ENCODE measurements at places on chromosomes 2 and 18.

DNA sequence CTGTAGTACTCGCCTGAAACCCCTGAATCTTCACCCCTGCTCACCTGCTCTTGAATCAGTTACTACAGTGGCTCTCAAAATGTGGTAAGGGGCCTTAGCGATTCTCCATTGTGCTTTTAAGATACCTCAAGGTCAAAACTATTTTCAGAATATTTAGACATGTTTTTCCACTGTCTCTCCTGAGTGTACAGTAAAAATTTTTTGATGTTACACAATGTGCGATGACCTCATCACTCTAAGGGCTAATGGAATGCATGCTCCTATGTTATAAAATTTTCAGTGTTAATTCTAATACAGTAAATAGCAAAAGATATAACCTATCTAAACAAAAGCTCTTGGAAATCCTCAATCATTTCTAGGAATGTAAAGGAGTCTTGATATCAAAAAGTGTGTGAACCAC, 336.9 kb upstream of the PKDCC start:
- no peak for DNase-seq

DNA sequence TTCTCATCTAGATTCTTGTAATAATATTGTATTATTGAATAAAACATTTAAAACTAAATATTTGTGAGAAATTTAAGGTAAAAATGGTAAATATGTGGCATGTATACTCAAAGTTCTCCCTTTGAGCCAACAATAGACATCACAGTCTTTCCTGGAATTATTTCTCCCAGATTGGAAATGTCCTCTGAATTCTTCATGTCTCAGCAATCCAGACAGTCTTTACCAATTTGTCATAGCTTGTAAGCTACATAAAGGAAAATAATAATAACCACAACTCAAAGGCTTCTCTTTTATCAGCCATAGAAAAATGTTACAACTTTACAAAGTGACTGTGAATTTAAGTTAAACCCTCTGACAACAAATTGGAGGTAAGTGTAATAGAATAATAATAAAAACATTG, 784.9 kb downstream of the EPHA4 start:
- no peak for DNase-seq

GRCh38 chr18:31878358-31878757, 64.6 kb downstream of the TRAPPC8 start:
- DNase-seq: no peak

GRCh38 chr18:76495006-76495370, at the start of gene ZNF516:
TSS of gene ZNF516 (minus strand) at chr18:76495242. CDS start at chr18:76443054, 52,188 bp downstream.
- no peak for DNase-seq

DNA sequence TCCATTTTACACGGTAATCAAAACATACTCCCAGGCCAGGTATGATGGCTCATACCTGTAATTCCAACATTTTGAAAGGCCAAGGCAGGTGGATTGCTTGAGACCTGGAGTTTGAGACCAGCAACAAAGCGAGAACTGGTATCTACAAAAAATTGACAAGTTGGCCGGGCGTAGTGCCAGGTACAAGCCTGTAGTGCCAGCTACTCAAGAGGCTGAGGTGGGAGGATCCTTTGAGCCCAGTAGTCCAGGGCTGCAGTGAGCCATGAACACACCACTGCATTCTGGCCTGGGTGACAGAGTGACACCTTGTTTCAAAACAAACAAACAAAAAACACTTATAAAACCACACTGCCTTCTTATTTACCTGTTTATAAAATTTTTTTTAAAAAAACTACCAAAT, 80.8 kb downstream of the GAREM1 start:
- peak; percentile 66 for DNase-seq

- peak; percentile 20 for DNase-seq
Measured at GRCh38 chr2:8324164-8324856, 357.5 kb upstream of the ID2 start.

- DNase-seq: no peak
Measured at GRCh38 chr2:44843641-44844310, 97.7 kb upstream of the SIX3 start.

GRCh38 chr2:139645617-139646016, 865.4 kb upstream of the NXPH2 start:
- no peak for DNase-seq

DNA sequence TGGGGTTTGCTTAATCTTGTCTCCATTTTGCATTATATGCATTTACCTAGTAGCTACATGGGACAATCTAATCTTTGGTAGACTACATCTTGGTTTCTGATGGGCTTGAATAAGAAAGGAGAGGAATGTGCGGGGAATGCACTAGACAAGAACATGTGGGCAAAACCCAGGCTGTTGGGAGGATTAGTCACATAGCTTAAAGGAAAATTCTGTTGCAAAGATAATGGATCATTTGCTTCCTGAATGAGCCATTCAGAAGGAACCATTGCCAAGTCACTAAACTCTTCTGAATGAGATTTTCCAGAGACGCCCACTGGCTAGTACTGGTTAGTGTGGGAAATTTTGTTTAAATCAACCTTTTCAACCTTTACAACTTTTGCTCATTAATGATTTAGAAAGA, 84.8 kb downstream of the OSBPL6 start:
- DNase-seq: no peak

- no peak for DNase-seq
Measured at GRCh38 chr18:79218605-79219190, 149.5 kb downstream of the ATP9B start.

DNA sequence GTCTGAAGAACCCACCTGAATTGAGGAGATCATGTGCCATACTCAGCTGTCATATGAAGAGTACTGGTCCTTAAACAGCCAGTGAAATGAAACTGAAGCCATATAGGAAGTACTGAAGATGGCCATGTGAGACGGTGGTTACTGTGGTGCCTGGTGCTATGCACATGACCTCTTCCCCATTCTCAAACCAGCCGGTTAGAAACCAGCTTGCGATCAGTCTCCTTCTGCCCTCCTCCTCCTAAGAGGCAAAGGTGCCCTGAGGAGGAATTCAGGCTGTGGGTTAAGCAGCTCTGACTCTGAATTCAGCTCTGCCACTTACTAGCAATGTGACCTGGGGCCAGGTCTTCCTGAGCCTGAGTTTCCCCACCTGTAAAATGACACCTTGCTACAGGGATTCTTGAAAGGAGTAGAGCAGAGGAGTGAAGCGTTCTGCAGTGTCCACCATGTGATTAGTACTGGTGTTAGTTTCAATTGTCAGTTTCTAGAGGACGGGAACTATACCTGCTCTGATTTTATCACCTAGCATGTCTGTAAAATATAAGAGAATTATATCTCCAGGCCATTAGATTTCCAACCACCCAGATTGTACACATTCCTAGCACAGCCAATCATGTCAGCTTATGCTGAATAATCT, 5.1 kb downstream of the FECH start:
- DNase-seq: peak; percentile 1

DNA sequence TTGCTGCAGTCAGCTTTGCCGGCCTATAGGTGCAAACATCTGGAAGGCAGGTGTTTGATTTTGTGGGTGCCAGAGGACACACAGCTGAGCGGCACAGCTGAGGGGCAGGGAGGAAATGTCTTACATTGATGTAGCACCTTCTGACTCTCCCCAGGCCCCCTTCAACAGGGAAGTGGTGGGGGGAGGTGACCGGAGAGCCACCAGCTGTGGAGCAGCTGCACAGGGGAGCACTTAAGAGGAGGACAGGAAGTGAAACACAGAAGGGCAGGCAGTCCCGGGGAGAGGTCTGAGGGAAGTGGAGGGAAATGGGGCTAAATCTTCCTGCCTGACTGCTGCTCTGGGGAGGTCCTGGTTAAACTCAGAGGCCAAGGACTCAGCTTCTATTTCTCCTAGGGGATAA, 409.1 kb downstream of the TNS1 start:
- peak; percentile 13 for DNase-seq

GRCh38 chr2:32947484-32948143, 861 bp downstream of the LTBP1 start:
- DNase-seq: no peak

GRCh38 chr18:28167835-28168349, 9.0 kb downstream of the CDH2 start:
- no peak for DNase-seq

GRCh38 chr18:34718610-34719009, 8.5 kb downstream of the DTNA start:
- no peak for DNase-seq

DNA sequence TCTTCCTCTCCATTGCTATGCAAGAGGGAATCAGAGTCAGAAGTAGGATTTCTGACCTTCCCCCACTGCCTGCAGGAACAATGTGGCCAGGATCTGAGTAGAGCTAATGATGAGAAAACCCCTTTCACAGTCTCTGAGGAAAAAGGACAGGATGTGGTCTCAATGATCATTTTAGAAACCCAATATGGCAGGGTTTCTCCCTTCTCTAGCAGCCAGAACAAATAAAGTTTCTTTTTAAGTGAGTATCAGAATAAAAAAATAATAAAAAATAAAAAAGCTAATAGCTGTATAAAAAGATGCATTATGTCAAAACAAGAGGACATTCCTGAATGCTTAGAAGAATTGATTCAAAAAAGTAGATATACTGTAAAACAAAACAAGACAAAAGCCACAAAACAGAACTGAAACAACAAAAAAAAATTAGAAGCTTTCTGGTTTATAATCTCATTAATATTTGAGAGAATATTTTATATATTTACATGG, 1124.9 kb upstream of the ZEB2 start:
- DNase-seq: no peak

DNA sequence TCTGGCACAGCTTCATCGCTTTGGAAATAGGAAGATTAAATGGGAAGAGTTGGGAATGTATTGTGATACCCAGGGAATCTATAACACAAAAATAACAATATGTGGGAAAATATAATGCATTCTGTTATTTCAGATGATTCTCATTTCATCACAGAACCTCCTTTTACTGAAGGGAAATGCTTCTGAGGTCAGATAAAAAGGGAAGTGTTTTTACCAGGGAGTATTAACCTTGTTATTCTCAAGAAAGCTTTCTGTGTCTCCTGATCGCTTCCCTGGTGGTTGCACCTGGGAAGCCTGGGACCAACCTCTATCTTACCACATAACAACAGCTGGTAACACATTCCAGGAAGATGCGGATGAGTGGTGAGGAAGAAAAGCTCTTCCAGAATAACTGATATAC, 47.2 kb downstream of the SCG2 start:
- no peak for DNase-seq

DNA sequence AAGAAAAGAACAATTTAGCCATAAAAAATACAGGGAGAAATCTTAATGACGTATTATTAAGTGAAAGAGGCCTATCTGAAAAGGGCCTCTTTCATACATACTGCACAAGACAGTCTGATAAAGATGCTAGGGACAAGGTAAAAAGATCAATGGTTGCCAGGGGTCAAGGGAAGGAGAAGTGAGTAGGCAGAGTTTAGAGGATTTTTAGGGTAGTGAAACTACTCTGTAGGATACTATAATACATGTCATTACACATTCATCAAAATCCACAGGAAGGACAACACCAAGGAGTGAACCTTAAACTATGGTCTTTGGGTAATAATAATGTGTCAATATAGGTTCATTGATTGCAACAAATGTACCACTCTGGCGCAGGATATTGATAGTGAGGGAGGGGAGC, 289.3 kb downstream of the FSIP2 start:
- no peak for DNase-seq

- DNase-seq: no peak
Measured at GRCh38 chr2:124975224-124975623, 950.1 kb downstream of the CNTNAP5 start.

GRCh38 chr18:23958036-23958435, 56.5 kb upstream of the TTC39C start:
- no peak for DNase-seq

GRCh38 chr18:63025251-63026090, 294.1 kb downstream of the BCL2 start:
- DNase-seq: no peak

- no peak for DNase-seq
Measured at GRCh38 chr18:23114171-23114881, 21.0 kb upstream of the CABLES1 start.

GRCh38 chr2:100616841-100617390, 54.1 kb downstream of the PDCL3 start:
- DNase-seq: no peak

DNA sequence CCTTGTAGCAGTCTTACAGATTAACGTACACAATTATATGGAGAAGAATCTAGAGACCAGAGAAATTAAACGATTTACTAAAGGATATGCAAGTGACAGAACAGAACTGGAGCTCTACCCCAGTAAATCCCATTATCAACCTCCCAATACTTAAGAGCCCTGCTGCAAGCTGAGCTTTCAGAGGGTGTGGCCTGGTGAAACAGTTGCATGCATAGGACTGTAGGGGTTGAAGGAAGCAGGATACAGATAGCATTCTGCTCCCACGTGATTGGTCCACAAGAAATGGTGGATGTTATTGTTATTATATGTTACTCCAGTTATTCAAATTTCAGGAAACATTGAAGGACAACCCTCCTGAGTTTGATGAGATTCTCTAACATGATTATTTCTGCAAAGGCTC, 210.8 kb upstream of the THUMPD2 start:
- DNase-seq: no peak

DNA sequence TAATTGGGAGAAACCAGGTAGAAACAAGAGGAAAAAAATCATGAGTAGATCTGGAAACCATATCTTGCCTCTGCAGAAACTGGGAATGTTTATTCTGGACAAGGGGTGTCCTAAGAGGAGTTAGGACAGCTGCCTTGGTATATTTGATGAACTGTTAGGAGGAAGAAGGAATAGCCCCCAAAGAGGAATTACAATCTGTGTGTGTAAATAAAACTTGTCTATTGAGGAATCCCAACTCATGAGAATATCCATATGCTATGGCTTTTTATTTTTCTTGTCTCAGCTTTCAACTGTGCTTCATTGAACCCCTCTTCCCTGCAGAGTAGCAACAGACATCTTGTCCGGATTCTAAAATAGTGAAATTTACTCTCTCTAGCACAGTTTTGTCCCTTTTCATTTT, 423.5 kb upstream of the SLC14A2 start:
- DNase-seq: no peak

GRCh38 chr2:54228945-54229344, 27.1 kb downstream of the TSPYL6 start:
- DNase-seq: no peak

GRCh38 chr2:234038076-234038802, 12.3 kb upstream of the SPP2 start:
- DNase-seq: no peak

DNA sequence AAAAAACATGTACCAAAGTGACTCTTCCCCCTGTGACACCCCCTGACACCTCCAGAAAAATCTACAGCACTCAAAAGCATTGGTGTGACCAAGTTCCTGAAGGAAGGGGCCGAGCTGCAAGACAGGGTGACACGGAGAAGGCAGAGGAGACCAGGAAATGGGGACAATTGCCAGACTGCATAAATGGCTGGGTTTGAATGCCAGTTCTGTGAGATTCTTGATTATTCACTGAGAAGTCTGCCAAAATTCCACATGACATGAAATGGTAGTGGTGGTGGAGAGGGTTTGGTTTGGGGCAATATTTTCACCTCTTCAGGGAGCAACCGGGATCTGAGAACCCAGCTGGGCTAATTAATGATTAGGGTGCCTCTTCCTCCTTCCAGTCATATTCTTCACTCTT, 178.5 kb downstream of the ARL4C start:
- DNase-seq: no peak

GRCh38 chr2:72947952-72948830, 30.9 kb downstream of the EMX1 start:
- no peak for DNase-seq
